ENCODE measurements at places on chromosomes 16 and 17. TPM values are rescaled to one million over a fixed set of nuclear protein-coding genes. Genes with fewer than 3 reads are reported as not detected.

- no peaks in the 10 kb centered on the region for H3K27me3 ChIP-seq
- no peaks in the 10 kb centered on the region for H3K36me3 ChIP-seq
- DNase-seq, result no peak
- H3K4me1 ChIP-seq, result no peaks in the 10 kb centered on the region
- no peak overlapping the region for H3K27ac ChIP-seq
These were observed 7.5 kb upstream of the UMOD start for GRCh38 chr16:20359997-20360396.

Gene SLFN14
- not detected for polyA plus RNA-seq

GRCh38 chr16:9518051-9518450, 426.6 kb downstream of the HAPSTR1 start:
- H3K36me3 ChIP-seq, result no peaks in the 10 kb centered on the region
- no peaks in the 10 kb centered on the region for H3K4me1 ChIP-seq
- H3K4me3 ChIP-seq, result no peak overlapping the region
- H3K27me3 ChIP-seq, result peaks cover 2% of the 10 kb centered on the region
- H3K27ac ChIP-seq, result no peak overlapping the region
- no peak for DNase-seq

GRCh38 chr17:80826346-80826954, 165.2 kb upstream of the CHMP6 start:
- DNase-seq, result no peak
- no peak overlapping the region for H3K27ac ChIP-seq
- no peaks in the 10 kb centered on the region for H3K27me3 ChIP-seq
- no peak overlapping the region for H3K4me3 ChIP-seq
- H3K4me1 ChIP-seq, result peaks cover 14% of the 10 kb centered on the region
- H3K36me3 ChIP-seq, result peaks cover 38% of the 10 kb centered on the region

Gene HOXB3
- polyA plus RNA-seq, result 3.0 TPM

GRCh38 chr17:77568540-77568939, 390.0 kb upstream of the TNRC6C start:
- no peak overlapping the region for H3K27ac ChIP-seq
- no peak for DNase-seq
- no peaks in the 10 kb centered on the region for H3K36me3 ChIP-seq
- H3K4me1 ChIP-seq, result peaks cover 14% of the 10 kb centered on the region
- peaks cover 3% of the 10 kb centered on the region for H3K27me3 ChIP-seq

Gene CNTNAP4
- polyA plus RNA-seq, result 0.06 TPM

Gene CALB2
- not detected for polyA plus RNA-seq

- H3K27me3 ChIP-seq, result no peaks in the 10 kb centered on the region
- H3K4me3 ChIP-seq, result peak overlapping the region; percentile 79
- no peak for DNase-seq
- peaks cover 15% of the 10 kb centered on the region for H3K4me1 ChIP-seq
- no peak overlapping the region for H3K27ac ChIP-seq
These were observed 761 bp downstream of the PDF start for GRCh38 chr16:69329369-69330285.

GRCh38 chr16:7400117-7400890, 67.7 kb downstream of the RBFOX1 start:
- no peaks in the 10 kb centered on the region for H3K4me1 ChIP-seq
- no peak overlapping the region for H3K27ac ChIP-seq
- H3K27me3 ChIP-seq, result no peaks in the 10 kb centered on the region
- H3K36me3 ChIP-seq, result no peaks in the 10 kb centered on the region

- H3K27ac ChIP-seq, result no peak overlapping the region
- H3K36me3 ChIP-seq, result no peaks in the 10 kb centered on the region
These were observed 678 bp downstream of the MGAT5B start for GRCh38 chr17:76868669-76869495.

DNA sequence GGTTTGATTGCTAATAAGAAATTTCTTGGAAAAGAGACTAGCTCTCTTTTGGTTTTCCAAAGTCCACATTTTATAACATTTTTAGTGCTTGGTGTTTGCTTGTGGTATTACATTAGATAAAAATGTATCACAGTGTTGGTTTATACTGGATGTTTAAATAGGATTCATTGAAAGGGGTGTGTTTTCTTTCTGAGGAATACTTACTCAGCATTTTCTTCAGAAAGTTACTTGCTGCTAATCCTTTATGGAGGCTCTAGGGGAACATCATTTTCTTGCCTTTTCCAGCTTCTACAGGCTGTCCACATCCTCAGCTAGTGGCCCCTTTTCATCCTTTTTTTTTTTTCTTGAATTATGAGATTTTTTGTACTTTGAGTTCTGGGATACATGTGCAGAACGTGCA, 834 bp upstream of the KRT39 start:
- H3K27me3 ChIP-seq, result no peaks in the 10 kb centered on the region
- no peak for DNase-seq
- H3K27ac ChIP-seq, result no peak overlapping the region
- H3K4me3 ChIP-seq, result no peak overlapping the region

DNA sequence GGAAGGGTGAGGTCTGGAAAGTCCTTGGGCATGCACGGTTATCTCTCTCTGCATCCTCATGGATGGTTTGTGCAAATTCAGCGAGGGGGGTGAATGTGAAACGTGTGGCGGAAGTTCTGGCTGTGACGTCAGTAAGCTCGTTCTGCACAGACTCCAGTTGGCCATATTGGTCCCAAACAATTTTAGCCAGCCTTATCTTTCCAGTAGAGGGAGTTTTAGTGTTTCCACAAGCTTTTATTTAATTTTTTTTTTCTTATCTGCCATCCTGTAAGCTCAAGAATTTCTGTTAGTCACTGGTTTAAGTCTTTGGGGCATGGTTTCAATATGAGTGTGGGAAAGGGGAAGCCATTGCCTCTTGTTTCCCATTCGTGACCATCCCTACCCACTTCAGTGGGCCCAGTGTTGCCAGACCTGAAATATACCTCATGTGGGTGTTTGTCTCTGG, 39.0 kb downstream of the HLF start:
- H3K4me1 ChIP-seq, result no peaks in the 10 kb centered on the region
- H3K4me3 ChIP-seq, result no peak overlapping the region
- no peak for DNase-seq
- H3K27ac ChIP-seq, result no peak overlapping the region

Gene GNG13
- polyA plus RNA-seq, result not detected

Gene OR1A1
- not detected for polyA plus RNA-seq

GRCh38 chr17:2687074-2687418, 24.5 kb downstream of the CLUH start:
- no peak for DNase-seq
- H3K27ac ChIP-seq, result no peak overlapping the region
- peaks cover 1% of the 10 kb centered on the region for H3K36me3 ChIP-seq
- peaks cover 2% of the 10 kb centered on the region for H3K4me1 ChIP-seq
- no peaks in the 10 kb centered on the region for H3K27me3 ChIP-seq

Gene FNDC8
- polyA plus RNA-seq, result not detected

DNA sequence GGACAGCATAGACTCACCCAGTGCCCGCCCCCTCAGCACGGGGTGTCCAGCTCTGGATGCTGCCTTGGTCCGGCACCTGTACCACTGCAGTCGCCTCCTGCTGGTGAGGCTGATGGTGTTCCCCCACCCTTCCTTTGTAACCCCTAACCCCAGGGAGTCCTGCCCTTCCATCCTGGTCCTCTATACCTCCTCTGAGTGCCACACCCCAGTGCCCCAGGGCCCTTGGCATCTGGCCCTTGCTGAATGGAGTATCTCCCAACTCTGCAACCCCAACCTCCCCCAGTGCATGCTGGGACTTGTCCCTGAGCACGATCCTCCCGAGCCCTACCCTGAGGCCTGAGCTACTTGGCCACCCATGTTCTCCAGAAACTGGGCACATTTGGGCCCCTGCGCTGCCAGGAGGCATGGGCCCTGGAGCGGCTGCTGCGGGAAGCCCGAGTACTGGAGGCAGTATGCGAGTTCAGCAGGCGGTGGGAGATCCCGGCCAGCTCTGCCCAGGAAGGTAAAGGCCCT, 15.8 kb downstream of the RIPOR1 start:
- peaks cover 3% of the 10 kb centered on the region for H3K36me3 ChIP-seq
- peaks cover 80% of the 10 kb centered on the region for H3K4me1 ChIP-seq
- no peak overlapping the region for H3K27ac ChIP-seq
- DNase-seq, result no peak
- H3K4me3 ChIP-seq, result no peak overlapping the region

- H3K4me1 ChIP-seq, result no peaks in the 10 kb centered on the region
- H3K4me3 ChIP-seq, result no peak overlapping the region
- DNase-seq, result no peak
- no peak overlapping the region for H3K27ac ChIP-seq
These were observed 414.5 kb downstream of the SOX9 start for GRCh38 chr17:72535346-72535745.

- H3K27me3 ChIP-seq, result no peaks in the 10 kb centered on the region
- no peaks in the 10 kb centered on the region for H3K36me3 ChIP-seq
These were observed 414.4 kb upstream of the HSBP1 start for GRCh38 chr16:83393196-83393981.

GRCh38 chr17:45131616-45132319, 547 bp downstream of the PLCD3 start:
- DNase-seq, result no peak
- H3K4me1 ChIP-seq, result peaks cover 16% of the 10 kb centered on the region
- peak overlapping the region; percentile 83 for H3K4me3 ChIP-seq
- peaks cover 5% of the 10 kb centered on the region for H3K27me3 ChIP-seq

- no peak overlapping the region for H3K4me3 ChIP-seq
- H3K27me3 ChIP-seq, result peaks cover 4% of the 10 kb centered on the region
- no peaks in the 10 kb centered on the region for H3K36me3 ChIP-seq
- H3K4me1 ChIP-seq, result peaks cover 19% of the 10 kb centered on the region
- DNase-seq, result no peak
- no peak overlapping the region for H3K27ac ChIP-seq
These were observed 2.9 kb upstream of the CD7 start for GRCh38 chr17:82320140-82320840.

- peaks cover 99% of the 10 kb centered on the region for H3K4me1 ChIP-seq
- H3K36me3 ChIP-seq, result no peaks in the 10 kb centered on the region
- no peak overlapping the region for H3K4me3 ChIP-seq
- peak overlapping the region; percentile 18 for H3K27ac ChIP-seq
These were observed 106.2 kb downstream of the XYLT1 start for GRCh38 chr16:17364319-17365210.

DNA sequence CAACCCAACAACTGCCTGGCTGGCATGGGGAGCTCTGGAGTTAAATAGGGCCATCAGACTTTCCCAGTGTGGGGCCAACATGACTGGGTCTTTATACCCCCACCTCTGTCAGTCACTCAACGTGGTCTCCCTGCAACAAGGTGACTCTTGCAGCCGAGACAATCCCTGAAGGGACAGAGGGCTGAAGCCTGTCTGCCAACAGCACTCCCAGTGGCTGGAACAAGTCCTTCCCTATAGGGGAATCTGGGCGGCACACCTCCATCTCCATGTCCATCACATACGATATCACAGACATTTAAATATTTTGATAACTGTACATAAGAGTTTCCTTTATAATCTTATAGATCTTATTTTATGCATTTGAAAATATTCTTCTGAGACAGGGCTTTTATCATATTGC, 4.8 kb upstream of the MAPT start:
- no peak for DNase-seq
- no peaks in the 10 kb centered on the region for H3K36me3 ChIP-seq
- no peak overlapping the region for H3K4me3 ChIP-seq
- no peak overlapping the region for H3K27ac ChIP-seq
- peaks cover 6% of the 10 kb centered on the region for H3K4me1 ChIP-seq
- peaks cover 3% of the 10 kb centered on the region for H3K27me3 ChIP-seq

GRCh38 chr17:72199256-72199655, 78.4 kb downstream of the SOX9 start:
- DNase-seq, result no peak
- no peaks in the 10 kb centered on the region for H3K27me3 ChIP-seq

All from B cell (primary cell).